ENCODE measurements at places on chromosomes 1 and 21.

DNA sequence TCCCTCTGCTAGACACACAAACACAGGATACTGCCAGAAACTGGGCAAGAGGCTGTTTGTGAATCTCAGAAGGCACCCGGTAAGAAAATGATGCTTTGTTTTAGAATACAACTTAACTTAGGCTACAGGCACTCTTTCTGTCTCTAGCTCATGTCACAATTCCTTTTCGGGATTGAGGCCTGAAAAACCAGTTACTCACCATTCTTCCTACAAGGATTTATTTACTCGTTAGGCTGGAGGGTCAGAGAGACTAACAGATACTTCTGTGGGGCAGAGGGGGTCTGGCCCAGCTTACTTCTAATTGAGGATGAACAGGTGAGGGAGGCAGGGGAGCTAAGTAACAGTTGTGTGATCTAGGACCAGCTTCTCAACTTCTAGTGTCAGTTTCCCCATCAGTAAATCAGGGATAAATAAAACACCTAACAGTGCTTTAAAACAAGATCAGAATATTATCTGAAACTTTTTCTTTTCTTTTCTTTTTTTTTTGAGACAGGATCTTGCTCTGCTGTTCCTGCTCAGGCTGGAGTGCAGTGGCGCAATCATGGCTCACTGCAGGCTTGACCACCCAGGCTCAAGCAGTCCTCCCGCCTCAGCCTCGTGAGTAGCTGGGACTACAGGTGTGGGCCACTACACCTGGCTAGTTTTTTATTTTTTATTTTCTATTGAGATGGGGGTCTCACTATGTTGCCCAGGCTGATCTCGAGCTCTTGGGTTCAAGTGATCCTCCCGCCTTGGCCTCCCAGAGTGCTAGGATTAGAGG, 31.9 kb downstream of the NFYC start:
- no peak for DNase-seq

- peak; percentile 33 for DNase-seq
Observed at GRCh38 chr1:180252638-180253536, 22.8 kb downstream of the LHX4 start.

DNA sequence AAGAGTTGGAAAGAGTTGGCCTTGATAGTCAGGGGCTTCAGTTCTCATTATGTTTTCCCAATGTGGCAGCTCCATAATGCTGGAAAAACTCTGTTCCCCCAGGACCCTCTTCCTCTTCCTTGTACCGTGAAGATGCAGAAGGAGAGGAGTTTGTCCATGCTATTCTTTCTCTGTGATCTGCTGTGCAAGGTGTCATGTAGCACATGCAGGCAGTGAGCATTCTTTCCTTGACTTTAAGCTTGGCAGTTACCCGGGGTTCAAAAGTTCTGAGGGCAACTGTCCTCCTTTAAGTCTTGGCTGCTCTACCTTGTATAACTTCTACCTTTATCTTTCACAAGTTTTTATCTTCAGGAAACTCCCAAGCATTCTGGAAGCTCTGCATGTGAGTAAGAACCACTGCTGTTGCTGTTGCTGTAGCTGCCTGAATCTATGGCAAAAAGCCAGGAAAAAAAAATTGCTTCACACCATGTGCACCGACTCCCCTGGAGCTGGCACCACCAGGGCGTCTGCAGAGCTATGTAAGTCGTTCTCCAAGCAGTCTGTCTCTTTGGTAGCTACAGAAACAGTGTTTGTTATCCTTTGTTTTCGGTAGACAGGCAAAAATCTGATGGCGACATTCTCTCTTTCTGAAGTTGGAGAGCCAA, 42.7 kb upstream of the SLC16A1 start:
- no peak for DNase-seq

DNA sequence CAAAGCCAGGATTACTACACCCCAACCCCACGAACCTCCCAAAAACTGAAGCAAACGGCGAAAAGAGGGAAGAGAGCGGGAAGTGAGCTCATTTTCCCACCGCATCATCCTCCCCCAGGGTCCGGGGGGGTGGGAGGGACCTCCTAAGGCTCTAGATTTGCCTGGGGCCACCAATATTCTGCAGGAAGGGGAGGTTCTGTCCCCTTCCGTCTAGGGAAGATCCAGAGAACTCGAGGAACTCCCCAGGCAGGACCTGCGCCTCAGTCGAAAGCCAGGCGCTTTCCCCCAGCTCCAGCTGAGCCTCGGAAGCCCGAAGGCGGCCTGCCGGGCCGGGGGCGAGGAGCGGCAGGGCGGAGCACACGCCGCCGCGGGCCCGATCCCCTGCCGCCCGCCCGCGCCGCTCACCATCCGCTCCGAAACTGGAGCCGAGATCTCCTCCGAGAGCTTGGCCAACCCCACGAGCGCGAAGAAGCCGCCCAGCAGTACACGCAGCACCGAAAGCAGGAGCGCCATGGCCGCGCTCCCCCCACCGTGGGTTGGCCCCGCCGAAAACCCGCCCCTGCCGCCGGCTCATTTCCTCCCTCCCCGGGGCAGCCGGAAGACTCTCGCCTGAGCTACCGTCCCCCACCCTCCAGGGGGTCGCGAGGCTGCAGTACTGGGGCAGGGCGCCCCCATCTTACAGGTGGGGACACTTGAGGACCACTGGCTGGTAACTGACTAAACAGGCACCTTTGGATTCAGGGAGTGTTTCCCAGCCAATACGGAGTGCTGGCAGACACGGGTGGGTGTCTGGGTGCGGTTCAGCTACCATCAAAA, at the start of gene TMEM35B:
TSS of gene TMEM35B (minus strand) at position 555 of the 816 bp plus-strand sequence. CDS start at position 513, 42 bp downstream.
- DNase-seq = no peak

DNA sequence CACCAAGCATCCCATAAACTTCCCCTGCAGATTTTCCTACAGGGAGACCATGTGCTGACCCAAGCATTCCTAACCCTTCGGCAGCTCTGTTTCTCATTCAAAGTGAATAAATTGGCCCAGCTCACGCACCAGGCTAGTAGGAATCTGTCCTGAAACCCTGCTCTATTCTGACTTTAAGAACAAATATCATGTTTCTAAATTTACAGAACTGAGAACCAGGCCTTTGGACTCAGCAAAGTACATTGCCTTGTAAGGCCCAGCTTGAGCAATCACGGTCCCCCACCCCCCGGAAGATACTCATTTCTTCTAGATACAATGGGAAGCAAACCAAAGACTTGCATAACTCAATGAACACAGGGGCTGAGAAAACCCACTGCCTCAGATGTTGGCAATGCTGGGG, 160.1 kb upstream of the NFIA start:
- DNase-seq = no peak

DNA sequence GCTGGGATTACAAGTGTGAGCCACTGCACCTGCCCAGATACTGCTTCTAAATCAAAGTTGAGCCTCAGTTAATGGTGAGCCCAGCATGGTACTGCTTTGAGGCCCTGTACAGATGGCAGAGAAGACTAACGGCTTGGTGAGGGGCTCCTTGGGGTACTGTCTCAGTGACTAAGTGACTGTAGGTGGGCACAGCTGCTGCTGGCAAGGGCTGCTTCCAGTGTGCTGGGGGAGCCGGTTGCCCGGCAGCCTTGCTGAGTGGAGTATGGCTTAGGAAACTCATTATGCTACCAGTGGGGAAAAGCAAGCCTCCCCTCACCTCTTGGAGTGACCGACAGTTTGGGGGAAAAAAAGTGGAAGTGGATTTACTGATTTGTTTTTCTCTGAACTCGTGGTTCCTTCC, 23.6 kb upstream of the ARHGEF10L start:
- DNase-seq = no peak

DNA sequence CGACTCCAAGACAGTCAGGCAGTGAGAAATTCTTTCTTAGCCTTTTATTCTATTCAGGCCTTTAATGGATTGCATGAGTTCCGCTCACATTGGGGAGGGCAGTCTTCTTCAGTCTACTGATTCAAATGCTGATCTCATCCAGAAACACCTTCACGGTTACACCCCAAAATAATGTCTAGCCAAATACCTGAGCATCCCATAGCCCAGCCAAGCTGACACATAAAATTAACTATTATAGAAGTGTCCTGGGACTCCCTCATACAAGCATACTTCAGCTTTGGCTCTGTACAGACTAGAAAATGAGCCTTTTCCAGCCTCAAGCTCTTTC, 3.6 kb upstream of the SLC16A4 start:
- no peak for DNase-seq

GRCh38 chr1:162918151-162918754, 57.3 kb upstream of the CCDC190 start:
- DNase-seq = no peak

GRCh38 chr1:48697066-48697707, 79.5 kb downstream of the BEND5 start:
- DNase-seq = peak; percentile 10

GRCh38 chr1:226890331-226891108, 20.1 kb downstream of the PSEN2 start:
- no peak for DNase-seq

DNA sequence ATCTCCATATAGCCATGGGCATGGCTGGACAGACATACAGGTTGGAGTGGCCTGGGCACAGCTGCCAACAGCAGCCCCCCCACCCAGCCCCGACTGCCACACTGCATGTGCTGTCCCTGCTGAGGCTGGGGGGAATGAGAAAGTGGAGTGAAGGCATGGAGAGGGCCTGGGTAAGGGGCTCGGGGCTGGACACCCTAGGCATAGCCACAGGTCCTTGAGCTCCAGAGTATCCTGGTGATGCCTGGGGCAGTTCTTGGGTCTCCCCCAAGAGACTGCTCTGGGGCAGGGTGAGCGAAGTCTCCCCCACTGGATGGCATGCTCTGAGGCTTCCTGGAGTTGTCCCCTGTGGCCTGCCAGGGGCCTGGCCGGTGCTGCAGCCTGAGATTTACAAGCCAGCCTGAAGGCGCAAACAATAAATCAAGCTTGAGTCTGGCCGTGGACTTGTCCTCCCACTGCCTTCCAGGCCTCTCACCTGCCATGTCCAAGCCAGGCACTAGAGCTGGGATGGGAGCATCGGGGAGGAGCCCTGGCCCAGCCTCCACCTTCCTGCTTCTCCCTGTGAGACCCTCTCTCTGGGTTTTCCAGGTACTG, 53.6 kb downstream of the FOXO6 start:
- no peak for DNase-seq

DNA sequence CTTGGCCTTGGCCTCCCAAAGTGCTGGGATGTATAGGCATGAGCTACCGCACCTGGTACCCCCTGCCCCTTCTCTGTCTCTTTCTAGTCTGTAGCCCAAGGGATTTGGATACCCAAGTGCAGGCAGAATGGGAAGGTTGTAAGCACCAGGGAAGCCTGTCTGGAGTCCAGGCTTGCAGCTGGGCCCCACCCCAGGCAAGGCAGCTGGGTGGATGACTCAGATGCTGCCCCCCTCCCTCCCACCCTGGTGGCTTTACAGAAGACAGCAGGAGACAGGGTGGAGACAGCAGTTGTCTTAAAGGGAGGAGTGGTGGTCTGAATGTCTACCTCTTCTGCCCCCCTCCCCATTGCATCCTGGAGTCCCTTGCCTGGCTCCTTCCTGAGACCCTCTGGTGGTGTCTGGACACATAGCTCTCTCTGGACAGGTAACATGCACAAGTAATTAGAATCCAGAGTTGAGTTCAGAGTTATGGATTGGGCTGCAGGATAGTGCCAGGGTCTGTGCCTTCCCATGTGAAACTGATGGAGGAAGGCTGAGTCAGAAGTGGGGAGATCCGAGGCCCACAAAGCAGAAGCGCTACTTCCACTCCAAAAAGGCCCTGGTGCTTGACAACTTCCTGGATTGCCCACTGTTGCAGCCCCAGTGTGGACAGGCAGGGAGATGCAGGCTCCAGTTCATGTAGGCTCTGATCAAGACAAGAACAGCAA, 5.1 kb downstream of the LMNA start:
- no peak for DNase-seq

- DNase-seq = no peak
Observed at GRCh38 chr1:114075546-114076242, 78.0 kb downstream of the SYT6 start.

All from HFF-Myc (cell line).